ENCODE measurements at places on chromosomes 5 and 9.

- H3K27ac ChIP-seq: no peak overlapping the region
- peak; percentile 77 for DNase-seq
- H3K36me3 ChIP-seq: no peaks in the 10 kb centered on the region
- H3K4me1 ChIP-seq: peaks cover 34% of the 10 kb centered on the region
- H3K4me3 ChIP-seq: no peak overlapping the region
Observed at GRCh38 chr5:135210286-135211055, 176.4 kb upstream of the PITX1 start.

DNA sequence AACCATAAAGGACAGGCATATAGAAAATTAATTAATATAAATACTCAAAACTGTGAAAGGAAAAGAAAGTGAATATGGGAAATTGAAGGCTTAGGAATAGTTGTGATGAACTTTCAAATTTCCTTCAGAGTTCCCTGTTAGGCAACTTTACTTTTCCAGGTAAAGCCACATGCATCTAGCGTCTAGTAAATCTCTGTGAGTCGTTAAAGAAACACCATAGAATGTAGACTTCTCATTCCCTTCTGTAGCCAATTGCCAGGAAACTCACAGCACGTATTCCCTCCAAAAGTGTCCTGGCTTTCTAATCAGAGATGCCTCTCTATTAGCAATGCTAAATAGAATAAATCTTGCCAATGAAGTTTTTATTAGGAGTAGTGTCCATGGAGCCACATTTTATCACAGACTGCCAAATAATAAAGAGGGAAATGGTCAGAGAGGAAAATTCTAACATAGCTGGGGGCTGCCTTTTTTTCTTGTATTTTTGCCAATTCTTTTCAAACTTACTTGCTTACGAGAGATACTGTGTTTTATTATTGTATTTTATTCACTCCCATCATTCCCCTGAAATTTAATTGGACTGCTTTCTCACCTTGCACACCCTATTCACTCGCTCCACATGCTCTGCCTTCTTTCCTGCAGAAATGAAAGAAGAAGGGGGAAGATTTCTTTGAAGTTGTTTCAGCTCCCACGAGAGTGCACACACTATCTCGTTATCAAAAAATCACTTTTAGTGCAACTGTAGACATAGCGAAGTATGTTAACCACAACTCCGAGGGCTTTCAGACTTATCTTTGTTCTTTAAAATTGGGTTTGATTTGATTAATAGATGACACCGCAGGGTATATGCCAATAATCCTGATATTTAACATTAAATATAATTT is 439.0 kb downstream of the CSNK1G3 start:
- H3K27me3 ChIP-seq: no peaks in the 10 kb centered on the region
- DNase-seq: no peak
- peaks cover 19% of the 10 kb centered on the region for H3K4me1 ChIP-seq
- no peaks in the 10 kb centered on the region for H3K36me3 ChIP-seq
- H3K4me3 ChIP-seq: no peak overlapping the region
- peak overlapping the region; percentile 50 for H3K27ac ChIP-seq

- no peak overlapping the region for H3K4me3 ChIP-seq
- DNase-seq: no peak
- peaks cover 5% of the 10 kb centered on the region for H3K4me1 ChIP-seq
- H3K36me3 ChIP-seq: no peaks in the 10 kb centered on the region
Observed at GRCh38 chr5:131463656-131464055, 171.4 kb downstream of the RAPGEF6 start.

- peak; percentile 57 for DNase-seq
- H3K27me3 ChIP-seq: no peaks in the 10 kb centered on the region
- peaks cover 14% of the 10 kb centered on the region for H3K4me1 ChIP-seq
- H3K36me3 ChIP-seq: no peaks in the 10 kb centered on the region
- H3K4me3 ChIP-seq: no peak overlapping the region
- H3K27ac ChIP-seq: no peak overlapping the region
Observed at GRCh38 chr5:57366744-57367143, 115.9 kb downstream of the ACTBL2 start.

- no peaks in the 10 kb centered on the region for H3K36me3 ChIP-seq
- peak overlapping the region; percentile 81 for H3K27ac ChIP-seq
- peak; percentile 85 for DNase-seq
- no peaks in the 10 kb centered on the region for H3K27me3 ChIP-seq
Observed at GRCh38 chr9:78707481-78707991, 410.6 kb downstream of the PSAT1 start.

GRCh38 chr9:89721971-89722530 is 117.2 kb downstream of the GADD45G start:
- no peaks in the 10 kb centered on the region for H3K36me3 ChIP-seq
- H3K27me3 ChIP-seq: no peaks in the 10 kb centered on the region
- no peak overlapping the region for H3K4me3 ChIP-seq

DNA sequence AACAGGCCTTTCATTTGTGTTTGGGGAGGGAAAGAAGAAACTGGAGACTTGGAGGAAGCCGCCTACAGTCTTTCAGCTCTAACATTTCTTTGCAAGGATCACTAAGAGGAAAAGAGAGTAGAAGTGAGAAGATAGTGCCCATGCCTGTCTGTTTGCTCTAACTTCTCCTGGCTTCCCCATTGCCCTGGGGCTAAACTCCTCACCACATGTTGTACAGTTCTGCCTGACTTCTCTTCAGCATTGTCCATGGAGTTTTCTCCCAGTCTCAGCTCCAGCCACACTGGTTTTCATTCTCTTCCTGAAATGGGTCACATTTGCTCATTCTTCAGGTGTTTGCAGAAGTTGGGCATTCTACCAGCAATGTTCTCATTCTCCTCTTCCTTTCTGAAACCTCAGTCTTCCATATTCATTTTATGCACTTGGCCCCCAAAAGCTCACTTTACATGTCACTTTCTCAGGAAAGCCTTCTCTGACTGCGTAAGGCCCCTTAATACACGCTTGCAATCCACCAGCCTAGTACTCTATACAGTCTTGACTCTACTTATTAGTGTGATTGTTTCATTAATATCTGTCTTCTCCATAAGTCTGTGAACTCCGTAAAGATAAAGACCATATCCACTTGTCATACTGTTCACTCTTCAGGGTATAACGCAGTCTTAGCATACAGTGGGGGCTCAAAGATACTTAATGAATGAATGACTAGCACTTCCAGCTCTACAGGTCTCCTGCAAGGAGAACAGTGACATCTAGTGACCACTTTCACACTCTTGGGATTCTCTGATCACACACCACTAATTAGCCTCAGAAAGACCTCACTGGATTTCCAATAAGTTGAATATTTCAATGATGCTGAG is 40.2 kb upstream of the TRIM32 start:
- no peaks in the 10 kb centered on the region for H3K4me1 ChIP-seq
- no peak overlapping the region for H3K4me3 ChIP-seq
- no peak overlapping the region for H3K27ac ChIP-seq
- DNase-seq: peak; percentile 39

DNA sequence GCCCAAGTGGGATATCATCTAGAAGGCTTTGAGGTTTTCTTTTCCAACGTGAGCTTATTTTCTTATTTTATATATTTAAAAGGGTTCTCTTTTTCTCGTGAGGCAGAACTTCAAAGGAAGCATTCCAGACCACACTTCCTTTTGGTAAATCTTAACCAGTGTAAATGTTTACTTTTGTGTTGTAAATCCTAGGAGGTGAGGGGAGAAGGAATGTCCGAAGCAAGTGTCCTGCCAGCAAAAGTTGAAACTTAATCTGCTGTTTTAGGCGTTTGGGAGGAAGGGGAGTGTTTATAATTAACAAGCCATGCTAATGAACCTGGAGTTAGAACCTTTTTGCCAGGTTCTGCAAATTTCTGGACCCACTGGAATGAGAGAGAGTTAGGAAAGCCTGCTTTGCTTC is 37.9 kb downstream of the WWC1 start:
- no peaks in the 10 kb centered on the region for H3K36me3 ChIP-seq
- H3K4me3 ChIP-seq: no peak overlapping the region
- no peak for DNase-seq
- no peak overlapping the region for H3K27ac ChIP-seq
- H3K4me1 ChIP-seq: peaks cover 36% of the 10 kb centered on the region

DNA sequence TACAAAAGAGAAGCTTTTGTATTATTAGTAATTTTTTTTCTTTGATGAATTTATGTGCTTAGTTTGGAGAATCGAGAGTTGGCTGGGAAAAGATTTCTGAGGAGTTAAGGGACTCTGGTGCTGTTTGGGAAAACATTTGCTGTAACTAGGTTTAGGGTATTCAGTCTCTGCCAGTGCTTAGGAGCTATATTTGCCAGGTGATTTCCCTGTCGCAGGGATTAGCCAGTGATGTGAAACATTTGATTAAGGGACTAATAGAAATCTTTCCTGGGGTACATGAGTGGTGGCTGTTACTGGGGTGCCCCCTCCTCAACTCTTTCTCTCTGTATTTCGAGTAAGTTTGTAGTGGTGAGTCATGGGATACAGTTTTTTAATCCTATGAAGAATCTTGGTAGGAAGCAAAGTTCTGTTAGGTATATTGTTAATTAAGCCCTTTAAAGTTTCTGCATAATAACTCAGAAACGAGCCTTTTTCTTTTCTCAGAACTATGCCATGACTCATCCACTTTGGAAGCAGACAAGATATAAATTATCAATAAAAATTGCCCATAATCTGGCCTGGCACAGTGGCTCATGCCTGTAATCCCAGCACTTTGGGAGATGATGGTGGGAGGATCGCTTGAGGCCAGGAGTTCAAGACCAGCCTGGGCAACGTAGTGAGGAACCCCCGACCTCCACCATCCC is 18.6 kb downstream of the RGMB start:
- peaks cover 11% of the 10 kb centered on the region for H3K4me1 ChIP-seq
- H3K36me3 ChIP-seq: peaks cover 37% of the 10 kb centered on the region
- no peak for DNase-seq
- no peak overlapping the region for H3K27ac ChIP-seq

GRCh38 chr5:141150993-141151325 is 1.1 kb downstream of the PCDHB6 start:
- no peak for DNase-seq
- no peak overlapping the region for H3K4me3 ChIP-seq
- H3K36me3 ChIP-seq: no peaks in the 10 kb centered on the region
- no peaks in the 10 kb centered on the region for H3K27me3 ChIP-seq
- H3K4me1 ChIP-seq: no peaks in the 10 kb centered on the region
- no peak overlapping the region for H3K27ac ChIP-seq

- peaks cover 17% of the 10 kb centered on the region for H3K27me3 ChIP-seq
- H3K27ac ChIP-seq: no peak overlapping the region
- DNase-seq: no peak
Observed at GRCh38 chr9:98806394-98807035, 955 bp upstream of the GALNT12 start.

DNA sequence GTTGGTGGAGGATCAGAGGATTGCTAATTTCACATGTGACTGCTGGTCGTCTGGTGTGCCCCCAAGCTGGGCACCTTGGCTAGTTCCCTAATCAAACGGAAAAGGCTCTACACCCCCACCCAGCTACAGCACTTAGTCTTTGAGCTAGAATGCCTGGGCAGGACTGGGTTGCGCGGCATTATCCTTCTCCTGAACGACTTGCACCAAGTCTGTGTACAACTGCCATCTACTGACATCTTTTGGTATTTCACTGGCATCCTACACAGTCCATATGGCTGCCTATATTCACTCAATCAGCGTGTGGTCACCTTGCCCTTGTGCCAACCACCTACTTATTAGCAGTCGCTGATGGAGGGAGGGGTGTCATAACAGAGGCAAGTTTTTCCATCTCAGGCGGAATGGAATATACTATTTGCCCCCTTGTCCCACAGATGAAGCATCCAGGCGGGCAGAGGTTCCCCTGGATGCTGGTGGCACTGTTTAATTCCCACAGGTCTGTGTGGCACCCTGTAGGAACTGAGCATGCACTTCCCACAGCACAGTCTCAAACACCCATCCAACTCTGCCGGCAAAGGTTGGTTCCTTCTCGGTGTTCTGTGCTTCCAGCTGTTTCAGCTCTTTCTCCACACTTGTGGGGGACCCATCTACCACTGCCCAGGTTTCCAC is 150.1 kb downstream of the OSTF1 start:
- no peak overlapping the region for H3K4me3 ChIP-seq
- no peaks in the 10 kb centered on the region for H3K36me3 ChIP-seq
- DNase-seq: peak; percentile 6
- H3K27ac ChIP-seq: no peak overlapping the region
- no peaks in the 10 kb centered on the region for H3K27me3 ChIP-seq

DNA sequence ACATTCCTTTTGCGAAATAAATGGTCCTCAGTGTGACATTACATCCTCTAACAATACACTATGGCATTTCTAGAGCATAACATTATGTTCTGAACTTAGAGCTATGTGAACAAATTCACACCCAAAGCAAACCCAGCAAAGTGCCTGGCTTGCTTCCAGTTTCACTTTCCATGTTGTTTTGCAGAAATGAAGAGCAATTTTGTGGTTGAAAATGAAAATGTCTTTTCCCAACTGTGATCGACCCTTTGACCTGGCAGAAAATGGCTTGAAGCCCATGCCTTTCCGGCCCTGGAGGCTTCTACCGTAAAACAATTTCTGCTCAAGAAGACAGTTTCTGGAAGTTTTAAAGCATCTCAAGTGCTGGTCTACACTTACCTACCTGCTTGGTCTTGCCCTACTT is 344.7 kb upstream of the RGMB start:
- peak; percentile 72 for DNase-seq
- no peak overlapping the region for H3K4me3 ChIP-seq
- no peaks in the 10 kb centered on the region for H3K27me3 ChIP-seq
- no peaks in the 10 kb centered on the region for H3K36me3 ChIP-seq
- no peak overlapping the region for H3K27ac ChIP-seq
- H3K4me1 ChIP-seq: no peaks in the 10 kb centered on the region

- H3K36me3 ChIP-seq: no peaks in the 10 kb centered on the region
- H3K27ac ChIP-seq: no peak overlapping the region
- peaks cover 13% of the 10 kb centered on the region for H3K27me3 ChIP-seq
- DNase-seq: no peak
- no peak overlapping the region for H3K4me3 ChIP-seq
- no peaks in the 10 kb centered on the region for H3K4me1 ChIP-seq
Observed at GRCh38 chr9:110207071-110207641, 803 bp downstream of the C9orf152 start.

DNA sequence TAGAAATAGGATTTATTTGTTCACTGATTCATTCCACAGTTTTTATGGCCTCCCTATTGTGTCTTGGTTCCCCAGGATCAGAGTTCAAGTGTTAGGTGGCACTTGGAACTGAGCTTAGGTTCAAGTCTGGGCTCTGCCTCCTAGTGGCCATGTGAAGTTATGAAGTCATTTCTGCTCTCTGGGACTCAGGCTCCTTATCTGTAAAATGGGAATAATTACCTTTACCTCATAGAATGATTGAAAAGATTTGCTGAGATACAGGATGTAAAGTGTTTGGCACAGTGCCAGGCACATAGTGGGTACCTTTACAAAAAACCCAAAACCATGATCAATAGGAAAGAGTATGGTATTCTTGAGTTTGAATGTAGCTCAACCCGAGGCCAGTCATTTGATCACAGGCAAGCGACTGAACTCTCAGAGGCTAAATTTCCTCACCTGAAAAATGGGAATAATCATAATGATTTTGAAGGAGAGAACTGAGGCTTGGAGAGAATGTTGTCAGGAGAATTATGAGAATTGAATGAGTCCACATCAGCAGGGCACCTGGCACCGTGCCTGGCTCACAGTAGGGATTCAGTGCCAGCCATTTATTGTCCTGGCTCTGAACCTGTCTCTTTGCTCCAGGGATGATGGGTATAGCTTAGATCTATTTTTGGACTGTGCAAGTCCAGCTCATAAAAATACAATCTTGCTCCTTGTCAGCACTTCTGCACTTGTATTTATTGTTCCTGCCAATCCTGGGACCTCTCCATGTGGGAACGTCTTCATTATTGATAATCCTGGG is 10.8 kb downstream of the NSG2 start:
- DNase-seq: no peak
- H3K4me3 ChIP-seq: no peak overlapping the region
- no peaks in the 10 kb centered on the region for H3K27me3 ChIP-seq
- no peaks in the 10 kb centered on the region for H3K36me3 ChIP-seq
- no peak overlapping the region for H3K27ac ChIP-seq
